ENCODE measurements at places on chromosomes 7 and 10.
A peak's percentile ranks its signal among the peaks of the same experiment; 100 is the strongest.

- DNase-seq: peak; percentile 7
Observed at GRCh38 chr7:12370249-12370648, 33.4 kb downstream of the VWDE start.

- no peak for DNase-seq
Observed at GRCh38 chr7:4428526-4428925, 253.6 kb upstream of the FOXK1 start.

- DNase-seq: peak; percentile 77
Observed at GRCh38 chr10:101602761-101603398, 14.8 kb downstream of the DPCD start.

GRCh38 chr10:78508955-78509748 is 475.5 kb downstream of the RPS24 start:
- no peak for DNase-seq

GRCh38 chr7:1460821-1461645 is 1.8 kb upstream of the MICALL2 start:
- DNase-seq: peak; percentile 55

DNA sequence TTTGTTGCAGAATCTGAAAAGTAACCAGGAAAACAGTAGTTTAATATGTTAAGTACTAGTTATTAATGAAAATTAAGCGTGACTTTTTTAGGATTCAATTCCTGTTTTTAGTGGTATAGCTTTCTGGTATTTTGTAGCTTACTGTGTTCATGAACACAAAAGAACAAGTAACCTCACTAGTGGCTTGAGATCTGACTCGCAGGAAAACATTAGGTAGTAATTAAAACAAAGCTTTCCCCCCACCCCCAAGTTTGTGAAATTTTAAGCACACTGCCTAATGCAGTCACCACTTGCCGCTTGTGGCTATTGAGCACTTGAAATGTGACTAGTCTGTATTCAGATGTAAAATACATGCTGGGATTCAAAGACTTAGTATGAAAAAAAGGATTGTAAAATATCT is 102.5 kb upstream of the RPA3 start:
- DNase-seq: no peak

DNA sequence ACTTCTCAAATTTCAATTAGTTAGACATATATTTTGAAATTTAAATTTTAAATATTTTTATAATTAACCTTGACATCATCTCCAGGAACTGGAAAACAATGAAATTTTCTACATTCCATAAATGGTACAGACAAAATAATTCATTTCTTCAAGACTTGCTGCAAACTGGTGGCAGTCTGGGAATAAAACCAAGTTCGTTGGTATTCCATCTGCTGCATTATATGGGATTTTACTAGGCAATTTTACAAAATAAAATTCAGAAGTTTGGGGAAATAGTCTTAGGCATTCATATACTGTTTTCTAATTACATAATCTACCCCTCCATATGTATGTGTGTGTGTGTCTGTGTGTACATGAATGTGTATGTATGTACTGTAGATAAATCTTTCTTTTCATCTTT is 984.6 kb upstream of the KCND2 start:
- DNase-seq: no peak

GRCh38 chr10:17143055-17143690 is 13.6 kb upstream of the CUBN start:
- DNase-seq: no peak

DNA sequence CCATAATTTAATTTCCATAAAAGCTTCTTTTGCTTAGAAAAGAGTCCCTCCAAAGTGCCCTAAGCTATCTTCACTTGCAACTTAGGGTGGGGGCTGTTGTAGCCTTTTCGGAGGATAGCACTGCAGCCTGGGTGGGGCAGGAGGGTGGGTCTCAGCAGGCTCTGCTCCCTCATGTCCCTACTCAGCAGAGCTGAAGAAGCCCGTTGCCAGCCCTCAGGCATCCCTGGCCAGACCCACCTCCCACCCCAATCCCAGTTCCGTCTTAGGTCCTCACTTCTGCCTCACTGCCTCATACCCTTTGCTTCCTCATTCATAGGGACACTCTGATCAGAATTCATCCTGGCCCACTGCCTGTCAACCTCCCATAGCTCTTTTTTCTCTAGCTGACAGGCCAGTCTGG is 99.8 kb upstream of the ZMIZ1 start:
- DNase-seq: no peak

- peak; percentile 86 for DNase-seq
Observed at GRCh38 chr10:75399461-75400162, 2.0 kb downstream of the ZNF503 start.

GRCh38 chr7:151745706-151746105 is 131.2 kb downstream of the PRKAG2 start:
- DNase-seq: no peak

DNA sequence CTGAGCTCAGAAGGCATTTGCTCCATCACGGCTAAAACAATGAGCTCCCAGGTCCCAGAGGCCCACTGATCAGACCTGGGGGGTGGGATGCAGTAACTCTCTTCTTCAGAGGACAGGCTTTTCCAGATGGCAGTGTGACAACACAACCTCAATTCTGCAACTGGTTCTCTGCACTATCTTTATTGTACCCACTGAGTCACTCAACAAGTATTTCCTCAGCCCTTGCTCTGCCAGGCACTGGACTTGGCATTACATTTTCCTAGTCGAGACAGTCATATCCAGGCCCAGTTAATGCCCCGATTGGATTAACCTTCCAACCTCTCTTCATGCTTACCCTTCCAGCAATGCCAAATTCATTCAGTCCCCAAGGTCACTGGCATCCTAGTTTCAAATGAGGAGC is 72.6 kb downstream of the JAZF1 start:
- peak; percentile 42 for DNase-seq

GRCh38 chr7:43431020-43431595 is 151.8 kb upstream of the STK17A start:
- peak; percentile 10 for DNase-seq

- DNase-seq: peak; percentile 26
Observed at GRCh38 chr10:86523348-86523747, 1.8 kb upstream of the WAPL start.

GRCh38 chr10:116465546-116465945 is 37.9 kb downstream of the PNLIPRP3 start:
- DNase-seq: no peak

DNA sequence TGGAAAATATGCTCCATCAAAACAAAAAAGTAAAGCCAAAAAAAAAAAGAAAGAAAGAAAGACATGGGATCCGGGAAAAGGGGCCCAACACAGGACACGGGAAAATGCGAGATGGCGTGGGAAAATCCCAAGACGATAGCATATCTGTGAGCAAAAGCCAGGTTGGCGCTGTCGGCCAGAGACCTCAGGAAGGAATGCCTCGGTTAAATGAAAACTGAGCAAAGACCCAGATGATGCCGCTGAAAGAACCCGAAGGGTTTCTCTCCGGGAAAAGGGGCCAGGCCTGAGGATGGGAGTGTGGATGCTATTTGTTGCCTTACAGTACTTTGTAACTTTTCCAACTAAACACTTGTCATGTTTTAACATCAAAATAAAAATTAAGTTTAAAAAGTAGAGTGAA is 49.5 kb upstream of the PPP2R2D start:
- no peak for DNase-seq

- DNase-seq: no peak
Observed at GRCh38 chr10:59087486-59087885, 89.0 kb upstream of the PHYHIPL start.

GRCh38 chr7:28002638-28003037 is 178.0 kb downstream of the JAZF1 start:
- peak; percentile 65 for DNase-seq

GRCh38 chr10:76284351-76284750 is 852.9 kb downstream of the LRMDA start:
- DNase-seq: no peak

DNA sequence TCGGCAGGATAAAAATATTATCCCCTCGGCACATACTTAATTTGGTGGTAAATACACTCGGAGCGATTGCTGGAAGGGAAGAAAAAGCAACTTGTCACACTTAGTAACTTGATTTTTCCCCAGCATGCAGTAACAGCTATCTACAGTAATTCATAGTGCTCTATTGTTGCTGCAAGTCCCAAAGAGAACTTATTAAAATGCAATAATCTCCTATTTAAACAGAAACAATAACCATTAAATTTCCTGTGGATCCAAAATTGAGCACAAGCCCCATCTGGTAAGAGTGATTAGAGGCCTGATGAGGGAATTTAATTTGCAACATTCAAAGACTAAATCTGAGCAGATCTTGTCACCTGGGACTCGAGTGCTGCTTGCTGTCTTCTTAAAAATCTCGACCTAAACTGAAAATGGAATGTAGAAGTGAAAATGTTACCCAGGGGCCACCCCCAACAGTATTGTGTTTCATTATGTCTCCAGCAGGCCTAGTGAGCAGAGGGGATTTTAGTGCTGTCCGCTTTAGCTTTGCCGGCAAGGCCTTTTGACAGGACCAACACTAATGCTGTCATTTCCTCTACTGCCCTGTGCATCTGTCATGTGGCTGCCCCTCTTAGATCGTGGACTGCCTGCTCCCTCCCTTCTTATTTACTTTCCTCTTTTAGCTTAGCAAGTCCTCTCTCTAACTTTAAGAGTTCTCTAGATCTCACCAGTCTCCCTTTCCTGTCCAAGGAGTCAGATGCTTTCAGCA is 639.7 kb downstream of the AUTS2 start:
- no peak for DNase-seq

DNA sequence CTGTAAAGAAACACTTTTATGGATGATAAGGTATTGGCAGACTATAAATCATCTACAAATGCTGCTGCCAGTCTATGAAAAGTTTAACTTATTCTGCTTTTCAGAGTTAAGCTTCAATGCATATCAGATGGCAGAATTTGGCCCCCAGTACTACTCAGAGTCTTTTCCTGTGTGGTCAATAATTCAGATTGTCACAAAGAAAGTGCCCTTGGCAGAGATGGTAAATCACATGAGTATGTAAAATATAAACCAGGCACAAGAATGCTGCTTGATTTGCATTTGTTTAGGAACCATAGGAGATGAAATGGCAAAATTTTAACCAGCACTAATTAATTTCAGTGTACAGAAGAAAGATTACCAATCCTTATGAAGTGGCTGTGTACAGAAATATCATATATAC is 818.3 kb upstream of the POT1 start:
- DNase-seq: no peak

DNA sequence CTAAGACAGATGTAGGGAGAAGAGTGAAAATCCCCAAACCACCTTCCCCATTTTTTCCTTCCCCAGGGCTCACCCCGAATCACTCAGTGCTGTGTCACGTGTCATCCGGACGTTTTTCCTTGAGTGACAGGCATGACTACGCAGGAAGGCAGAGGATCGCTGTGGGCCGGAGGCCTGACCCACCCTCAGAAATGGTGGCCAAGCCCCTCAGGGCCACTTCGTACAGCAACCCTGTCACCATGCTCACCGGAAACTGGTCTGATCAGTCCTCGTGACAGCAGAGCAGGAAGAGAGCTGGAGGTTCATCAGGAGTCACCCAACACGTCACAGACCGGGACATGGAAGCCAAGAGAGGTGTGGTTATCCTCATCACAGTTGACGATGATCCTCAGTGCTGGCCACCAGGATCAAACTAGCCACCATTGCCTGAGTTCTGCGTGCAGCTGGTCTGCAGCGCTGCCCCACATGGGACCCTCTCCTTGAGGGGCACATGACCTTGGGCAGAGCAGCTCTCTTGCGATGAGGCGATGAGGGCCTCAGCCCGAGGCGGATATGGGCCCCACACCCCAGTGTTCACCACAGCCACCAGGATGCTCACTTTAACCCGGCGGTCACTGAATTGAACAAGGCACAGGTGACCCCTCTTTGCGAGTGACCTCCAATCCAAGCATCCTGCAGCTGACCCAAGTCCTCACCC is 99.3 kb upstream of the INSIG1 start:
- no peak for DNase-seq

- DNase-seq: no peak
Observed at GRCh38 chr7:101767544-101767943, 49.9 kb upstream of the CUX1 start.

GRCh38 chr10:64977915-64978314 is 1456.7 kb downstream of the REEP3 start:
- peak; percentile 2 for DNase-seq

GRCh38 chr7:139871820-139872219 is 42.8 kb downstream of the TBXAS1 start:
- DNase-seq: no peak

GRCh38 chr7:29077176-29077575 is 69.2 kb downstream of the CPVL start:
- no peak for DNase-seq

DNA sequence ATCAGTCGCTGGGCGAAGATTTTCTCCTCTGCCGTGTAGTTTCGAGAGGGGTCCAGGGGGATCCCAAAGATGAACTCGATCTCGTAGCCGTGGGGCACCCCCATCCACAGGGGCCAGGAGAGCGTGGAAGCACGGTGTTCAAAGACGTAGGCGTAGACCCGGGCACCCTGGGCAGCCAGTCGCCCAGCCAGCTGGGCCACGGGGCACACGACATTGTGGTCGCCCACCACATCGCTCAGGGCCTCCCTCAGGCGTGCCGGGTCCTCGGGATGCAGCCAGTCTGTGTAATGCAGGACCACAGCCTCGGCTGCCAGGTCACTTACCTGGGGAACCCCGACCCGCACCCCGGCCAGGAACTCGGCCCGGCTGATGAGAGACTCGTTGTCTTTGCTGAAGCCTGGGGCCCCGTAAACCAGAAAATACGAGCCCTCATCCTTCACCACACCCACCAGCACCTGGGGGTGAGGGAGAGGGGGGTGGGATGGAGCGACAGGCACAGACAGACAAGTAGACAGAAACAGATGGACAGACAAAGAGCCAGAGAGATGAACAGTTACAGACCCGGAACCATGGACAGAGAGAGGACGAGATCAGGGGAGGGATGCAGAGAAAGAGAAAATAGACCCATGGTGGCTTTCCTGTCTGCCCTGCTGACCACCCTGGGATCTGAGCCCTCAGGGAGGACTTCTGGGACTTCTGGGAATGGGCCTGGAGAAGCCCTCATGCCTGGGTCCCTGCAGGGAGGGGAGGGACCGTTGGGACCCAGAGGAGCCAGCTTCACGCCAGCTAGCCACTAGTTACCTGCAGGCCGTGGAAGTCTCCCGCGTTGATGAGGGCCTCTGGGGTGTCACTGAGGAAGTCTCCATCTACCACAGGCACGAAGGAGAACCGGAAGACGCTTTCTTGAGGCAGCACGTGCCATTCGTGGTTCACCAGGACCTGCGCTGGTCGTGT is 3.0 kb downstream of the ACHE start:
- no peak for DNase-seq

DNA sequence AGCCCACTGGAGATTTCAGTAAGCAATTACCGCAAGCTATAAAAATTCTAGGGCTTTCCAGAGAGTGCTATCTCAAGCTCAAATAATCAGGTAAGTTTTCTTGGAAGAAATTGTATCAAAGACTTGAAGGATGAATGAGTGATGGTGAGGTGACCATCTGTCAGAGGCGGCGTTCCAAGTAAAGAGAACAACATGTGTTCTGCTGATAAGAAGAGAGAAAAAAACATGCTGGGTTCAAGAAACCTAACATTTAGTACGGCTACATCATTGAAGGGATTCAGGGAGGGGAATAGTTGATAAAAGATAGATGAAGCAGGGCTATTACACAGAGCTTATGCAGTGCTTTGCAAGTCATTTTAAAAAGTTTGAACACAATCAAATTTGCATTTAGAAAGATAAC is 100.7 kb downstream of the GNAI1 start:
- DNase-seq: no peak

GRCh38 chr10:111600772-111601171 is 523.9 kb downstream of the ADRA2A start:
- no peak for DNase-seq

Measured in fibroblast of pulmonary artery (primary cell).